ENCODE measurements at places on chromosomes 5 and 9. TPM values are rescaled to one million over a fixed set of nuclear protein-coding genes. Genes with fewer than 3 reads are reported as not detected.
A peak's percentile ranks its signal among the peaks of the same experiment; 100 is the strongest.

- no peak overlapping the region for H3K4me3 ChIP-seq
- no peak for DNase-seq
- peaks cover 7% of the 10 kb centered on the region for H3K4me1 ChIP-seq
- H3K27ac ChIP-seq, result peak overlapping the region; percentile 52
- no peaks in the 10 kb centered on the region for H3K36me3 ChIP-seq
- no peaks in the 10 kb centered on the region for H3K27me3 ChIP-seq
These were observed 168.8 kb downstream of the PDE4D start for GRCh38 chr5:59724482-59725391.

The DMXL1 gene
- total RNA-seq, result 119 TPM

DNA sequence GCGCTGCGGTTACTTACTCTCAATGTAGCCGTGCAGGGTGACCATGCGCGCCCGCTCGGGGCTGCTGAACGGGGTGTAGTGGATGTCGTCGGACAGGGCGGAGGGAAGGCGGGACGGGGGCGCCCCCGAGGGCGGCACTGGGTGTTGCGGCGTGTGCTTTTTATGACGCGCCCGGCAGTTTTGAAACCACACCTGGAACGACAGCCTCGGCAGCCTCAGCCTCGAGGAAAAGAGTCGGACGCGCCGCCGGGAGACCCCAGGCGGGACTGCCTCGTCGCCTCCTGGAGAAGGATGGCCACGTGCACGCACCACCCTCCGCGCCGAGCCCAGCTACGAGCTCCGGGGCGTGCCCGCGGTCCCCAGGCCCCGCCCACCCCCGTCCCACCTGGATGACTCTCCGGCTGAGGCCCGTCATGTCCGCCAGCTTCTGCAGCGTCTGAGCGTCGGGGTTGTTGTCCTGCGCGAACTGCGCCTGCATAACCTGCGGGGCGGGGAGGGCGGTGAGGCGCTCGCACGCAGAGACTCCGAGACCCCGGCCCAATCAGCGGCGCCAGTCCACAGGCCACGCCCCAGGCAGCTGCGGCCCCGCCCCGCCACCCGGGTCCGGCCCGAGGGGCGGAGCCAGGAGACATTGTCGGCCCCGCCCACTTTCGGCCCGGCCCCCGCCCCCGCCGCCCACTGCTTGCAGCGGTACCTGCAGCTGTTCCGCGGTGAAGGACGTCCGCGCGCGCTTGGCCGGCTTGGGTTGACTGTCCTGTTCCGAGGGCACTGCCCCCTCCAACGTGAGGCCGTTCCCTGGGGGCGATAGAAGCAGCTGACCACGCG lies 15.0 kb downstream of the LHX6 start:
- H3K4me1 ChIP-seq, result peaks cover 12% of the 10 kb centered on the region
- H3K4me3 ChIP-seq, result peak overlapping the region; percentile 27
- DNase-seq, result no peak

DNA sequence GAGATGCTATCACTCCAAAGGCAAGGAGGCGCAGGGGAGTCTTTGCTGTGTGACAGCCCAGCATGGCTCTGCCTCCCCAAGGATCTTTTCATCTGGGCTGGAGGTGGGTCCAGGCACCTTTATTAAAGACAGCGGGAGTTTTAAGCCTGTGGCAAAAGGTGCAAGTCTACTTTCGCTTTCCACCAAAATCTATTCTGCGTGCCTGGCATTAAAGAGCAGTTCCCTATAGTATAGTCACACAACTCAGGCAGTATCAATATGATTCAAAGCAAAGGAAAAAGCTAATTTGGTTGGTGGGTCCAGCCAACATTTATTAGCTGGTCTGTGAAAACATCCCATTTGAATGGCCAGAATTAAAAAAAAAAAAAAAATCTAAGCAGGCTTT lies 398.7 kb downstream of the EBF1 start:
- no peaks in the 10 kb centered on the region for H3K27me3 ChIP-seq
- peak overlapping the region; percentile 68 for H3K27ac ChIP-seq
- DNase-seq, result no peak
- no peak overlapping the region for H3K4me3 ChIP-seq
- H3K36me3 ChIP-seq, result no peaks in the 10 kb centered on the region
- H3K4me1 ChIP-seq, result peaks cover 6% of the 10 kb centered on the region

DNA sequence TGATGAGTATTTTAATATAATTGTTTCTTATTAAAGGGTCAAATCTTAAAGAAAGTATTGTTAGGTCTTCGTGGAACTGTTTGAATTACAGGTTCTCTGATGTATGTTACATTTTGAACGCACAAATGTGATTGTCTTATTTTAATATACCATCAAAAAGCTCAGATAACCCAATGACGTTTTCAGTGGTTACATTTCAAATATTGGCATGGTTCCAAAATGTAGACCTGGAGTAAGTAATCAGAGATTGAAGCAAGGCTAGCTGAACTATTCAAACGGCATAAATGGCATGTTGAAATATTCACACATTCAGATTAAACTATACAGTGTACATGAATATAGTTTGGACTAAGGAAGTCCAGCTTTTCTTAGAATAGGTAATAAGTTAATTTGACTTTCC lies 281.7 kb upstream of the EFNA5 start:
- DNase-seq, result no peak
- no peaks in the 10 kb centered on the region for H3K4me1 ChIP-seq
- H3K27ac ChIP-seq, result no peak overlapping the region
- no peak overlapping the region for H3K4me3 ChIP-seq
- H3K36me3 ChIP-seq, result no peaks in the 10 kb centered on the region
- H3K27me3 ChIP-seq, result no peaks in the 10 kb centered on the region

DNA sequence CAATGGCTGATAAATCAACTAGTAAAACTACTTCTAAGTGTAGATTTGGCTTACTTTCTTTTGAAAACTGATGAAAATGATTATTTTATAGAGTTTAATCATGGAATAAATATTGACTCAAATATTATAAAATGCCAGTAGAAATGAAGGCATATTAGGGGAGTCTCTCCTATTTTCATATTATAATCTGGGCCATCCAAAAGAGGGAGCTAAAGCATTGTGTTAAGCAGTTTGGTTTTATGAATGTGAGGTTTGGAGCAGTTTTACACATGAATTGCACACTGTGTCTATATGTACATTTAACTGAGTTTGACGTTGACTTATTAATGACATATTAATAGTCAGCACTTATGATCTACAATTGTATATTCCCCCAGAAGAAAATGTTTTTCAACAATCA lies 17.4 kb downstream of the CDH9 start:
- no peak for DNase-seq
- H3K4me1 ChIP-seq, result no peaks in the 10 kb centered on the region
- H3K27ac ChIP-seq, result no peak overlapping the region
- no peaks in the 10 kb centered on the region for H3K36me3 ChIP-seq

- H3K27me3 ChIP-seq, result no peaks in the 10 kb centered on the region
- no peaks in the 10 kb centered on the region for H3K4me1 ChIP-seq
- H3K4me3 ChIP-seq, result no peak overlapping the region
- no peak overlapping the region for H3K27ac ChIP-seq
These were observed 79.8 kb upstream of the BOD1 start for GRCh38 chr5:173696216-173696615.

DNA sequence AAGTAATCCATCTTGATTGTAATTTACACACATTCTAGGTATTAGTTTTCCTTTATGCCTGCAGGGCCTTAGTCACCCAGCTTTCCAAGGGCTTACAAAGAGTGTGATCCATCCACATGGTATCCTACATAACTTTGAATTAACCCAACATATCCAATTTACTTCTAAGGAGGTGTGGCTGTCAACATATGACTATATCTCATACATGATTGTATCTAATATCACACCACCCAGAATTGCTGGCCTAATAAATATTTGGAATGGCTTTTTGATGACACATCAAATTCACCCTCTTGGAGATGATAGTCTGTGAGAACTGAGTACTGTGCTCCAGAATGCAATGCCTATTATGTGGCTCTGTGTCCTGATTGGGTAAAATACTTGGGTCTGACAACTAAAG lies 363.3 kb upstream of the GRIN3A start:
- H3K27ac ChIP-seq, result no peak overlapping the region
- H3K4me3 ChIP-seq, result no peak overlapping the region
- H3K4me1 ChIP-seq, result no peaks in the 10 kb centered on the region
- no peaks in the 10 kb centered on the region for H3K27me3 ChIP-seq

DNA sequence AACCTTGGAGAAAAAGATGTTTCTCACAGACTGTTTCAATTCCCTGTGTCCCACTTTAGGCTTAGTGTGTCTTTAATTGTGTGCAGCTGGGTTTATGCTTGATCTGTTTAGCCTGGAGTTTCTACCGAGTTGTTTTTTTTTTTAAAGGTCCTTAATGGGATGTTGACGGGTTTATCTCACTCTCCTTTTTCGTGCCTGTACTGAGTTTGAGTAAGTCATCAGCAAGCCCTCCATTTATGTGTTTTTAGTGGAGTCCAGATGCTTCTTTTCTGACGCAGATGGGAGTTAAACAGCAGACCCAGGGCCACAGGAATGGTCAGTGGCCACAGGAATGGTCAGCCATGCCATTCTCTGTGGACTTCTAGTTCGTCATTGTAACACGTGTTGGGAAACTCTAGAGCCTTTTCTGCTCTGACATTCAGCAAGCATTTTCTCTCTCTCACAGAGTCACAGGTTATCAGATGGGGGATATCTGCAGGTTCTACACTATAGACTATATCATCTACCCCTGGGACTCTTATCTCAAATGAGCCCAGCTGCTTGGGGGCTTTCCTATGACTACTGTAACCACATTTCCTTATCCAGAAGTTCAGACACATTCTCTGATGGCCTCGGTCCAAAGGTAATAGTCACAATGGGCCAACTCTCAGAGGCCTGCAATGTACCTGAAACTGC lies 190.5 kb downstream of the TTLL11 start:
- H3K4me1 ChIP-seq, result no peaks in the 10 kb centered on the region
- peak; percentile 65 for DNase-seq
- peak overlapping the region; percentile 69 for H3K27ac ChIP-seq
- no peak overlapping the region for H3K4me3 ChIP-seq
- H3K36me3 ChIP-seq, result no peaks in the 10 kb centered on the region

The PRUNE2 gene
- 51.4 TPM for total RNA-seq

DNA sequence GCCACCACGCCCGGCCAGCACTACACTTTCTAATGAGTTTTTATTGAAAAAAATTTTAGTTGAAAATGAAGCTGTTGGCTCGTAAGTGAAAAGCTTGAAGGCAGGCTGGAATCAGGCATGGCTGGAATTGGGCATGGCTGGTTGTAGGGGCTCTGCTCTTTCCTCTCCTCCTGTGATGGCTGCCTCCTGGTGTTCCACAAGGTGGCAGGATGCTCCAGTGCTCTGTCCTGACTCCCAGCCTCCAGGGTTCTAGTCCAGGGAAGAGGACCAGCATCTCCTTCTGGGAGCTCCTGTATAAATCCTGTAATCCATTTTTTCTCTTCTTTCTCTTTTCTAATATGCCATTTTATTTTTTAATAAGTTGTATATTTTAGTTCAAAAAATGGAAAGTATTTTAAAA lies 57.2 kb upstream of the DHFR start:
- H3K4me3 ChIP-seq, result no peak overlapping the region
- no peaks in the 10 kb centered on the region for H3K4me1 ChIP-seq
- no peaks in the 10 kb centered on the region for H3K27me3 ChIP-seq
- H3K36me3 ChIP-seq, result no peaks in the 10 kb centered on the region
- no peak overlapping the region for H3K27ac ChIP-seq
- DNase-seq, result no peak

DNA sequence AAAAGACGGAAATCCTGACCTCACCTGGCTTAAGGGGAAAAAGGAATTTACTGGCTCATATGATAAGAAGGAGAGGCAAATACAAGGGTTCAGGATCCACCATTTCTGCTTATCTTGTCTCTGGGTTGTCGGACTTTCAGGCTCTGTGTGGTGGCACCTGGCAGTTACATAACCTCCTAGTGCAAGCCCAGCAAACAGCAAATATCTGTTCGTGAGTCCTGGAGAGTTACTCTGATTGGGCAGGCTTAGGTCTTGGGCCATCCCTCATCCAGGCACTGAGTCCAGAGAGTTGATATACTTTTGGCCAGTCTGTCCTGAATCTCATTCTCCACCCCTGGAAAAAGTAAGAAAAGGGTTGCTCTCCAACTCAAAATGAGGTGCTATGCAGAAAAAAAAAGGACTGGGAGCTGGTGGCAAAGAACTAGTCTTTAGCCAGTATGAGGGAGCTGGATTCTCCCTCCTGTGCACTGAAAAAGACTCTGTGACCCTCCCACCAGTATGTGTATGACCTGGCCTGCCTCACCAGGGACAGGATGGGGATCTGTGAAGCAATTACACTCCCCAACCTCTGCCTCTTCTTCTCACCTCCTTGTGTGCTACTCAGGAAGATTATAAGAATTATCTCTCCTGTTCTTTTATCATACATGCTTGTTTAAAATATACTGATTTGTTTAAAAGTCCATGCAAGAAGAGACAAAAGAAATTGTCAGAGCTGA lies 282.9 kb downstream of the ARHGAP26 start:
- peaks cover 9% of the 10 kb centered on the region for H3K4me1 ChIP-seq
- H3K27ac ChIP-seq, result no peak overlapping the region
- H3K4me3 ChIP-seq, result no peak overlapping the region
- no peaks in the 10 kb centered on the region for H3K36me3 ChIP-seq
- no peaks in the 10 kb centered on the region for H3K27me3 ChIP-seq
- no peak for DNase-seq

DNA sequence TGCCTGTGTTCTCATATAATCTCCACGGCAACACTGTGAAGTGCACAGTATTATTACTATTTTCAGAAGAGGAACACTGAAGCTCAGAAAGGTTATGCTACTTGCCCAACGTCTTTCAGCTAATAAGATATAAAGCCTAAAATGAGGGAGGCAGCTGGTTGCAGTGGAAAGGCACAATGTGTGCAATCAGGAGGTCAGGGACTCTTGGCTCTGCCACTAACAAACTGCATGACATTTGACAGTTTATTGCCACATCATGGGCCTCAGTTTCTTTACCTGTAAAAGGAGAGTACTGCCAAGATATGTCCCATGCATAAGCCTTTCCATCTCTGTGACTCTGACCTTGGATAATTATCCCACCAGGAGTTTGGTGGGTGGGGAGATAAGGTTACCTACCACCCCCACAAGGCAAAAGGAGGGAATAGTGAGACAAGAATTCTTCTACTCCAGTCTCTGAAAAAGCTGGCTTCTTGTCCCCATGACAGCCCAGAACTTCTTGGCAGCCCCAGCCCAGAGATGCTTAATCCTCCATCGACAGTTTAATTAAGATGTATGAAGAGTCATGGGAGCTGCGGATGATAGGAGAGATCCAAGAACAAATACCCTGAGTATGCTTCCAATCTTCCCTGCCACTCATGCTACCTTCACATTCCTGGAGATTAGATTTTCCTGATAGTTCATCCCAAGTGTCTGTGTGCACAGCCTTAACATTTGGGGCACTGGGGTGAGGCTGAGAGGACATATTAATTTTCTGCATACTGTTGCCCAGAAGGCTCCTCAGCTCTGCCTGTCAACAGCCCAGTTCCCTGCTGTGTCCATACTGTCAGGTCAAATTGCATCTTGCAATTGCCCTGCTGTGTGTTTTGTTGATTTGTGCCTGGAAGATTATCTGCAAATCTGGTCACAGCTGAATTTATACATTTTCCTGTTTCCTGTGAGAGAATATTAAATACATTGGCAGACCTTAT lies 271.2 kb downstream of the FAM114A2 start:
- no peak overlapping the region for H3K27ac ChIP-seq
- DNase-seq, result no peak
- no peaks in the 10 kb centered on the region for H3K36me3 ChIP-seq

The RNF180 gene
- total RNA-seq, result 18.8 TPM
